ENCODE measurements at places on chromosomes 3 and 15.

DNA sequence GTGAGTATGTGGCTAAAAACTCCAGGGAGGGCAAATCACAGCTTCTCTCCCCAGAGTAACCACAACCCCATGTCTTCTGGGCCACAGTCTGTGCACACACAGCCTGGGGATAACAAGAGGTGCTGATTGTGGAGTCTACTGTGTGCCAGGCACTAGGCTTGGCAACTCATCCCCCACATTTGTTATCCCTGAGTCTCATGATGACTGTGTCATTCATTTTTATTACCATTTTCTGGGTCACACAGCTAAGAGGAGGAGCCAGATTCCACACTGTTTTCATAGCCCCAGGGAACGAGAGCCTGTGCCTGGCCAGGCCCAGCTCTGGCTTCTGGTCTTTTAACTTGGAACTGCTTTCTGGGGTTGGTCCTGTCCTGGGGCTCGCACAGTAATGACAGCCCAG lies 34.5 kb downstream of the ESYT3 start:
- no peak for DNase-seq

GRCh38 chr15:78417754-78418630 lies 20.0 kb upstream of the IREB2 start:
- DNase-seq, result no peak

GRCh38 chr15:66216806-66217205 lies 36.7 kb downstream of the MEGF11 start:
- DNase-seq, result no peak

DNA sequence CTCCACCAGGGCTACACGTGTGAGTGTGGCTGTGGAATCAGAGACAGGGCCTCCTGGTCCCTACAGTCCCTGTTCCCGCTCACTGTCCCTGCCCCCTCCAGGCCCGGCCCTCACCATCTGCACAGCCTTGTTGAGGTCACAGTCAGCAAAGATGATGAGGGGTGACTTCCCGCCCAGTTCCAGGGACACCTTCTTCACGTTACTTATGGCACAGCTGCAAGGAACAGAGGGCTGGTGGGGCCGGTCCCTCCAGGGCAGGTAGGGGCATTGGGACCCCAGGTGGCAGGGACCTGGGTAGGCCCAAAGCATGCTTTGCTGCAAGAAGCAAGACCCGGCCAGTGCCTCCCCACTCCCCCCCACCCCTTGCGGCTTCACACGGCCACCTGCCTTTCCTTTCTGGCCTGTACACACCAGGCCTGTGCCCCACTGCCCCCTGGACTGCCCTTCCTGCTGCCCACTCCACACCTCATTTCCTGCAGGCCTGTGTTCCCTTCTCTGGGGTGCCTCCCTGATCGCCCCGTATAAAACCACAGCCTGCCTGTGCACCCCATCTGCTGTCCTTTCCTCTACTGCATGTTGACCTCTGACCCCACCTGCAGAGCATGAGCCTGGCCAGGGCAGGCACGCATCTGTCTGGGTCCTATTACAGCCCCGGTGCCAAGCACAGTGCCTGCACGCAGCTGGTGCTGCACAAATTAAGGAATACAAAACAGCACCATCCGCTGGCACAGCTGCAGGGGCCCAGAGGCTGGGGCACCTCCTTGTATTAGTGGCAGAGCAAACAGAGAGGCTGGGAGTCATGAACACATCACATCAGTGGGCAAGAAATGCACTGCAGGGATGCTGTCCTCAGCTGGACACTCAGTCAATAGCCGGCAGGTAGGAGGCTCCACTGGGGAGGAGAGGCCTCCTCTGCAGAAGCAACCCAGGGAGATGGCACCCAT lies 30.8 kb upstream of the SLC41A3 start:
- no peak for DNase-seq

GRCh38 chr3:181851063-181851462 lies 139.3 kb downstream of the SOX2 start:
- peak; percentile 69 for DNase-seq

- DNase-seq, result no peak
These were observed 53.2 kb downstream of the CCDC54 start for GRCh38 chr3:107430214-107430995.

- DNase-seq, result no peak
These were observed 34.4 kb downstream of the TARS3 start for GRCh38 chr15:101689901-101690300.

DNA sequence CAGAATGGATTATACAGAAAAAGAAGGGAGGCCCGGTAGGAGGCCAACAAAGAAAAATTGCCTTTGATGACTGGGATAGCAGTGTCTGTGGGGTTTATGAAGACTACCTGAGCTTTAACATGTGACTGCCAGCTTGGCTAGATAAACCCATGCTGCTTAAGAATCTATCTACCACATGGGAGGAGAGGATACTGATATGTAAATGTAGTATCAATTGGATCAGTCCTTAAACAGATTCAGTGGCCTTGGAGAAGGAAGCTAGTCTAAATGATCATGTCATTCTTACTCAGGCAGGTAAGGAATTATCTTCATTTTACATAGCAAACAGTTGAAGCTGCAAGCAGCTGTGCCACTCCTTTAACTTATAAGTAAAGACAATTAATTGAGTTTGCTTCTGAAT lies 50.0 kb upstream of the SYNPR start:
- DNase-seq, result no peak

GRCh38 chr3:113275929-113276750 lies 64.8 kb downstream of the BOC start:
- no peak for DNase-seq

- no peak for DNase-seq
These were observed 374.0 kb upstream of the CBLB start for GRCh38 chr3:106242781-106243180.

- DNase-seq, result no peak
These were observed 675.6 kb downstream of the TBL1XR1 start for GRCh38 chr3:176521531-176522175.

- peak; percentile 84 for DNase-seq
These were observed 70.7 kb downstream of the RPLP1 start for GRCh38 chr15:69523010-69524001.

DNA sequence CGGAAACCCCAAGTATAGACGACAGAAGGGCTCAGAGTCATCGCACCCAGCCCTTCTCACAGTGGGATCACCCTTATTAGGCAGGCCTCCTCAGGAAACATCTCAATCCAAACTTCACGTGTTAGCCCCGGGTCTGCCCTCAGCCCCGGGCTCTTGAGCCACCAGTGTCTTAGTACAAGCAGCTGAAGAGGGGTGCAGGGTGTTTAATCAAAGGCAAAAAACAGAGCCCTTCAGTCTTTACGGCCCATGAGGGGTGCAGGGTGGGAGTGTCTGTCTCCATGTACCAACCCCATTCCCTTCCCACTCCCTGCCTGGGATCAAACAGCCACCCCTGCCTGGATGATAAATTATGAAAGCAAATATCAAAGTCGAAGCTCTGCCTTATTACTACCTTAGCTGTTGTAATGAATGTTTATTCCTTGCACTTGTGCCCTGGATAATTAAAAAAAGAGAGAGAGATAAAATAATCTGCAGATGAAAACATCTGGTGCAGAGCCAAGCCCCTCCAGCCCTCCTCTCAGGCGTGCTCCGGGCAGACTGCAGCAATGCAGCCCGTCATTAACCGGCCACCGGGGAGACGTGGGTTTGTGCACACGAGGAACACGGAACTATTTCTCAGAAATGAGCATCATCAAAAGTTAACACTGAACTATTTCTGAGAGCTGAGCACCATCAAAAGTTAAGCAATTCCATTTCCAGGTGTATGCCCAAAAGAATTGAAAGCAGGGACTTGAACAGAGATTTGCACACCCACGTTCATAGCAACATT lies 64.5 kb downstream of the ADAMTS17 start:
- DNase-seq, result no peak

DNA sequence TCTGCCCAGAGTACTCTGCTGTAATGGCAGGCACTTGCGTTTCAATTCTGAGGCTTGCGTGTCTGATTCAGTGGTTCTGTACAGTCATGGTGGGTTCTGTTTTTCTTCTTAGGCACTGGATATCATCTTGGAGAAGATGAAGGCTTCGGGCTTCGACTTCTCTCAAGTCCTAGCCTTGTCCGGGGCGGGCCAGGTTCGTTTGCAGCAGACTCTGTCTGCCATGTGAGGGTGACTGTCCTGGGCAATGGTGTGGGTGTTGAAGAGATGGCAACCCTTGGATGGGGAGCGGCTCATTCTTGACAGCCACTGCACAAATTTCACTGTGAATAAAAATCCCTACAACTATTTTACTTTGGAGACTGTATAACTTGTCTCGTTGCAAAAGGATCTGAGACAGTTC lies 16.2 kb downstream of the XYLB start:
- DNase-seq, result no peak

- no peak for DNase-seq
These were observed 23.6 kb upstream of the CAV3 start for GRCh38 chr3:8709801-8710507.

DNA sequence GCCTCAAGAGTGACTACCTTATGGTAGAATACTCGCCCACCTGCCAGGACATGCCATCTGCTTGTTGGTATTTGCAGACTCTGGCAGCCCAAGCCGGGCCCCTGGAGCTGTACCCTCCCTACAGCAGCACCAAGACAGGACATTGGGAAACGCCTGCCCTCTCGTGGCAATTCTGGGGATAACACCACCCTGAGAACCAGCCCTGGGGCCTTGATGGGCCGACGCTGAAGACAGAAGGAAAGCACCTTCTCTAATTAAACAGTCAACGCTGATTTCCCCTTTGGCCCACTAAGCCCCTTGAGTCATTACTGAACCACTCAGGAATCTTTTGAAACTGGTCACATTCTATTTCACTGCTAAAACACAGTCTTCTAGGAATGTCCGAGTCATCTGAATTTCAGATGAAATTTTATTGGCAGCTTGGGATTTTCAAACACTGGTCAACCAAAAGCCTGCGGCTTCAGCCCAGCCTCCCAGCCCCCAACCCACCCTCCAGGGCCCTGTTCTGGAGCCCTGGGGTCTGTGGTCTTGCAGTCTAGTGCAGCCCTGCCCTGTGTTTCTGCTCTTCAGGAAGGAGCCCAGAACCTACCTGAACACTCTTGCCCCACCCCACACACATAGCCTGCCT lies 91.3 kb downstream of the TMEM266 start:
- peak; percentile 81 for DNase-seq

GRCh38 chr3:72313308-72313707 lies 528.4 kb upstream of the PROK2 start:
- no peak for DNase-seq

- DNase-seq, result no peak
These were observed 44.1 kb downstream of the MAP6D1 start for GRCh38 chr3:183781246-183781645.

DNA sequence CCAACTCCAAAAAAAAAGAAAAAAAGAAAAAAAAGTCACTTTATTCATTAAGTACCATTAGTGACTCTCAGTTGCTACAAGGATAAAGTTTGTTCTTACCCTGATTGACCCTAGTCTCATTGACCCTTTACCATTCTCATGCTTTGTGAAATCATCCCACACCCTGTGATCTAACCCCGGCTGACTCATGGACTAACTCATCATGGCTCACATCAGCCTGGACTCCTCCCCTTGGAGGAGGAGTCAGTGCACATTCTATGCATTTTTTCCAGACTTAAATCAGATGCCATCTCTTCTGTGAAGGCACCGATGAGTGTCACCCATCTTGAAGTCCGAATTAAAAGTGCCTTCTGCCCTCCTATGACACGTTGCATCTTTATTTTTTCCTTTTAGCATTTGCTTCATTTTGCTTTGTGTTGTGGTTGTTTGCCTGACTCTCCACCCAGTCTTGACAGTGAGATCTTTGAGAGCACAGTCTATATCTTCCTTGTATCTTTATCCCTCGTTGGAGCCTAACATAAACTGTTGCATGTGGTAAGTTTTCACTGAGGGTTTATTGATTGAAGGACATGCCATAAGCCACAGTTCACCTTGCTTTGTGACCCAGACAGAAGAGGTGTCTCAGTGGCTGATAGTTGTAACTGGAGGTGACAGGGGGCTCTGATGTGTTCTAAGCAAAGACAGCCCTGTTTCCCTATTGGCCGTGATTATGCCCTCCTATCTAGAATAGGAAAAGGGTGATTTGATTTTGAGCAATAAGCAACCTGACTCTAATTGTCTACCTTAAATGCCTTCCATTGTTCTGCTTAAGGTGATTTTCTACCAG lies 72.1 kb downstream of the IL1RAP start:
- peak; percentile 24 for DNase-seq

- no peak for DNase-seq
These were observed at the start of gene CERS3 for GRCh38 chr15:100528833-100529428. Gene CERS3, minus strand, starts transcription at chr15:100528950. Its CDS starts 27,101 bp downstream, at chr15:100501849.

DNA sequence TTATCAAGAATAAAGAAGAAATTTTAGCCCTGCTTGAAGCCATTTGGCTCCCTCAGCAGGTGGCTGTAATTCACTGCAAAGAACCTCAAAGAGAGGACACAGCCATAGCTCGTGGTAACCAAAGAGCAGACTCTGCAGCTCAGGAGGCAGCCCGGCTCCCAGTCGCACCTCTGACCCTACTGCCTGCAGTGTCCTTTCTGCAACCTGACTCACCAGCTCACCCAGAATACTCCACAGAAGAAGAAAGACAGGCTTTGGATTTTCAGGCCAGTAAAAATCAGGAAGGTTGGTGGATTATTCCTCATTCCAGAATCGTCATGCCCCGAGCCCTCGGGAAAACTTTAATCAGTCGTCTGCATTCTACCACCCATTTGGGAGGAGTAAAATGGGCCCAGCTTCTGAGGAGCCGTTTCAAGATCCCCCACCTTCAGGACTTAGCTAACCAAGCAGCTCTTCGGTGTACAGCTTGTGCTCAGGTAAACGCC lies 38.6 kb downstream of the ZBTB11 start:
- DNase-seq, result no peak

- peak; percentile 65 for DNase-seq
These were observed 3.6 kb downstream of the HGD start for GRCh38 chr3:120678331-120678947.

DNA sequence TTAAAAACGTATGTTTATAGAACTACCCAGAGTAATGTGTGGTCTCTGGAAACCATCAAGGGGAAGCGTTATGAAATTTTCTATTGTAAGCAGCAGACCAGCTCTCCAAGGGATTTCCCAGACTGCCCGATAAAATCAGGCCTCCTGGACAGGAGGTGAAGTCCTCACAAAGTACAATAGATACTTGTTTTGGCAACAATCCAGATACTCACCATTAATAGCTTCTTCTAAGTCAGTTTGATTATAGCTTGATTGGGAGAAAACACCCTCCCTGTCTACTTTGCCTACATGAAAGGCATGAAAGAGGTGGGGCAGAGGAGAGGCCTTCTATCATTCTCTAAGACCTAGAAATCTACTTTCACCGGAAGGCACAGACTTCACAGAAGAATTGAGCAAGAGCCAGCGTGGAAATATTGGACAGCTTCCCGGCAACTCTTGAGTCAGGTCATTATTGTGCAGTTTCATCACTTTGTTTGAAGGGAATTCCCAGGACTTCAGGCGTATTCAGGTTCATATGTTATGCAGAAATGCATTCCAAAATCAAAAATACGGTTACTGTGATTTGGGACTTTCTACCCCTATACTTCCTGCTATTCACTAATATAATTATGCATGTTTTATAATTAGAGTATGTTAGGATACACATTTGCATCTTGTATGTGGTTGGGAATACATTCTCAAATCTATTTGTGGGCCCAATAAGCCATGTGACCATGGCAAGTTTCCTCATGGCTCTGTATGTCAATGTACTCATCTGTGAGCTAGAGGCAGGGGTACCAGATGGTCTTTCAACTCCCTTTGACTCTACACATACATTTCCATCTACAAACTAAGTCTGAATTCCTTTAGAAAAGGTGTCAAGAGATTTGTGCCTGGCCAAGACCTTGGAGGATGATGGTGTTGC lies 103.5 kb downstream of the CD47 start:
- no peak for DNase-seq

Measured in Caco-2 (cell line).